ENCODE measurements at places on chromosomes 11 and 22.

GRCh38 chr11:17230867-17231851, 23.4 kb upstream of the PIK3C2A start:
- no peak for DNase-seq

- no peak for DNase-seq
Observed at GRCh38 chr11:571802-572185, 4.5 kb upstream of the PHRF1 start.

DNA sequence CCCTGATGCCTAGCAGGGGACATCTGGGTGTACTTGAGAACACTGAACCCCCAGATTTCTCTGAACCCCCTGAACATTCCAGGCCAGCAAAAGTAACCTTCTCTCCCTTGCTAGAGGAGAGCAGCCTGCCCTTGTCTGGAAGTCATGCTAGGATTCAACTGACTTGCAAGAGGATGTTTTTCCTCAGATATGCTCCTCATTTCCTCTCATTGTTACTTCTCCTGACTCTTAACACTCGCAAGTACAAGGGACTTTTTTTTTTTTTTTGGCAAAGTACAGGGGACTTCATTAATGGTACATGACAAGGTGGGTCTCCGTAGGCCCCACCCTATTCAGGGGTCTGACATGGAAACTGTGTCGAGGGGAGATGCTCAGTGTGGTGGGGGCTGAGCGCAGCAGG, 6.3 kb upstream of the MCHR1 start:
- DNase-seq: no peak

DNA sequence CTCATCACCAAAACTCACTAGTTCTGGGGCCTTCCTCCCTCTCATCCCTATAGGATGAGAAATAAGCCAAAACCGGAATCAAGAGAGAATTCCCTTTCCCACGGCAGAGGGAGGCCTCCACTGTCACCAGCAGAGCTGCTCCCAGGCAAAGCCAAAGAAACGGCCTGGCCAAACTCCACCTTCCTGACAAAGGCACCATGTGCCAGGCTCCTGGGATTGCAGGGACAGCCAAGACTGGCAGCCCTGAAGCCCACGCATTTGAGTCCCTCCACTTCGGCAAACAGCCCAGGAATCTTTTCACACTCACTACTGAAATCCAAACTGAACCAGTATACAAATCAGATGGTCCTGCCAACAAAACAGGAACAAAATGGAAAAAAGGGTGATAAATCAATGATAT, 6.1 kb downstream of the SMCO4 start:
- no peak for DNase-seq

DNA sequence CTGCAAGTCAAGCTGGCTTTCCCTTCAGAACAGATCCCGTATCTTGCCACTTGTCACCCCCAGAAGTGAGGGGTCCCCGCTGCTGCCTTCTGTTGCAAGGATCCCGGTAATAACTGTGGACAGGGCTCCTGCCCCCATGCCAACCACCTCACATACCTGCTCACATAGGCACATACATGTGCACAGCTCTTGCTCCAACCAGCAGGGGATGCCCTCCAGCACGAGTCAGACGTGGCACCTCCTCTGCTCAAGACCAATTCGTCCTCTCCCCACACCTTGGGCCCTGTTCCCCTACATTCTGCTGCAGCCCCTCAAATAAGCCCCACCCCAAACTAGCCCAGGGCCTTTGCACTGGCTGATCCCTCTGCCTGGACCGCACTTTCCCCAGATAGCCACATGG, 163.3 kb downstream of the CRYBB2 start:
- DNase-seq: no peak

Data from brain pericyte (primary cell).